ENCODE measurements at places on chromosomes 5 and 9. TPM values are rescaled to one million over a fixed set of nuclear protein-coding genes. Genes with fewer than 3 reads are reported as not detected.

DNA sequence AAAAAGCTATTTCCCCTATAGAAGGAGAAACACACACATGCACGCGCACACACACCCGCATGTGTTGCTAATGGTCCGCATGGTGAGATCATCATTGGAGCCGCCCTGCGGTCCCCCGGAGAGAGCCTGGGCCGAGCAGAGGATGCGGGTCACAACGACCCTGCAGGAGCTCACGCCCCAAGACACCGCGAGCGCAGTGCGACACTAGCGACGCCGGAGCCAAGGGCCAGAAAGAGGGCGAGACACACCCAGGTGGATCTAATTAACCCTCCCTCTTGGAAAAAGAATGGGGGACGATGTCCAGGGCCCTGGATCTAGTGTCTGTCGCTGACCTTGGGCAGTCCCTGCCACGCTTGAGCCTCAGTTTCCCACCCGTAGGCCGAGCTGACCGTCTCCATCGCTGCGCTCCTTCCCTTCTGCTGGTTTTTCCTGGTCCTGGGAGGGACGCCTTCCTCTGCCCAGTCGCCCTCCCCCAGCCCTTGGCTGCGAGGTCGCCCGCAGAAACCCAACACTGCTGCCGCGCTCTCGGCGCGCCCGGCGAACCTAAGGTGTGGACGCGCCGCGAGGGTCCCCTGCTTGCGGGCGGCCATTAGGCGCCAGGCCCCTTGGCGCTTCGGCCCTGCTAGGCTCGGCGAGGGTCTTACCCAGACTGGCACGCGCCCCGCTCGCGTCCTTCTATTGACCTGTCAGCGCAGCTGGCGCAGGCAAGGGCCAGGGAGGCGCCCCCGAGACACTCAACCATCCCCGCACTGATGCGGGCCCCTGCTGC, 47.5 kb upstream of the RNF20 start:
- DNase-seq = peak; percentile 13

DNA sequence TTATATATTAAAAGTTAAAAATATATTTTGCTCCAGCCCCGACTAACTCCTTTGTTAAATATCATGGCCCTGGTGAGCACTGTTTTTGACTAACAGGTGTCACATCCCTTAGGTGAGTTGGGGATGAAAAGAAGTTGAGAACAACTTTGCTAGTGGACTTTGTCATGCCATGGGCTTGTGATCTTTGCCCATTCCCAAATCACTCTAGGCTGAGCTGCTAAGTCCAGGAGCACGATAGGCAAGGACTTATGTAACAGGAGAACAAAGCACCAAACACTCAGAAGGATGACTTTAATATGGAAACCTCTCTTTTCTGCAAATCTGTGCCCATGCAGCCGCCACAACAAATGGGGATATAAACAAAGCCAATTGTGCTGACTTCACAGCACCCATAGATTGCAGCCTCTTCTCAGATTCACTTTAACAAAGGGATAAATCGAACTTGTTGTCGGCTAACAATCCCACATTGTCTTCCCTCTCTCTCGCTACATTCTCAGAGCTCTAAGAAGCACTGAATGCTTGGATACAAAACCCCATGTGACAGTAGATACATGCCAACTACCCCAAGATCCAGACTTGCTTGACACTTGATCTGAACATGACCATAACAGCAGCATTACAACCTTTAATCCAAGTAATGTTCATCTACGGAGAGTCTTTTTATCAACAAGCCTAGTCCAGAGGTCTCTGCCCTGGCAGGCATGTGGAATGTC, 86.8 kb upstream of the CD180 start:
- DNase-seq = no peak

FXN gene
- total RNA-seq = 8.2 TPM

IL5 gene
- total RNA-seq = 7.7 TPM

DNA sequence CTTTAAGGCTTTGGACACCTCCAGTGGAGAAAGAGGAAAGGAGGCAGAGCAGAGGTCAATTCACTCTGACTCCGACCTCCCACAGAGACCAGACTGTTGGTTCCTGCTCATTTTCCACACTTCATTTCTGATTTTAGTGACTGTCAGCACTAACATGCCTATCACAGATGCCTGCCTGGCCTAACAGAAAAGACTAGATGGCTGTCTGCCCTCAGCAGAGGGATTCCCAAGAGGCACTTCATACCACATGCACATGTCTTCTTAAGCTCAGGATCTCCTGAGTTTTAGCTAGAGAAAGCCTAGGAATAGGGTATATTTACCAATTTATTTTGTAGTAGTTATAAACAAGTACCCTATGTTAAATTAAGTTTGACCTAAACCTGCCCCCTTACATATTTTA, 336.0 kb downstream of the ENC1 start:
- no peak for DNase-seq

- no peak for DNase-seq
Measured at GRCh38 chr5:95927927-95928723, 33.5 kb downstream of the ELL2 start.

DNA sequence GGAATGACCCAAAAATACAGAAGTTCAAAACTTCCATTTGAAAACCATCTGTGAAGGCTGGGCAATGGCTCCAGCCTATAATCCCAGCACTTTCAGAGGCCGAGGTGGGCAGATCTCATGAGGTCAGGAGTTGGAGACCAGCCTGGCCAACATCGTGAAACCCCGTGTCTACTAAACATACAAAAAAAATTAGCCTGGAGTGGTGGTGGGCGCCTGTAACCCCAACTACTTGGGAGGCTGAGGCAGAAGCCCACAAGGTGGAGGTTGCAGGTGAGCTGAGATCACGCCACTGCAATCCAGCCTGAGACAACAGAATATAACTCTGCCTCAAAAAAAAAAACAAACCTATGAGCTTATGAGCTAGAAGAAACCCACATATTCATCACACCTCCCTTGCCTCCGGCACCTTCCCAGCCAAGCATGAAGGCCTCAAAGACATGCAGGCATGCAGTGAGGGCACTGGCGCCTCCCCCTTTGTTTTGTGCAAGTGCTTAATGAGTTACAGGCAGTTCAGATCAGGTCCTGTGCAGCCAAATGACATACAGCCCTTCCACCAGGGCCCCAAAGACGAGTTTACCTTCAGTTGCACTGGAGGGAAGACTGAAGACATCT, 9.9 kb downstream of the HNRNPH1 start:
- no peak for DNase-seq

DNA sequence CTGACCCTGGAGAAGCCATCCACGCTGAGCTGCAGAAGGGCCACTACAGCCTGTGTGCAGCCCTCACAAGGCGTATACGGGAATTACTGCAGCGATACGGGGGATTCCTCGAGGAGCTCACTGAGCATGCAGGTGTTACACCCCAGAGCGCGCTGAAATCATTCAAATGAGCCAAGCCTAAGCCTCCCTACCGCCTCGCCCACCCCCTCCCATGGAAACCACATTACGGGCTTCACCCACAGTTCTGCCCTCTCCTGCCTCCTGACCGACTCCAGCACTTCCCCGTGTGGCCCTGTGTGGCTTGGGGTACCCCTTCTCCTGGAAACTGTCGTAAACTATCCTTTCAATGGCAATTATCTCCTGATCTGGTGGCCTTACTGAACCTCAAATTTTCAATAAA, 13.3 kb downstream of the SURF6 start:
- DNase-seq = no peak

DNA sequence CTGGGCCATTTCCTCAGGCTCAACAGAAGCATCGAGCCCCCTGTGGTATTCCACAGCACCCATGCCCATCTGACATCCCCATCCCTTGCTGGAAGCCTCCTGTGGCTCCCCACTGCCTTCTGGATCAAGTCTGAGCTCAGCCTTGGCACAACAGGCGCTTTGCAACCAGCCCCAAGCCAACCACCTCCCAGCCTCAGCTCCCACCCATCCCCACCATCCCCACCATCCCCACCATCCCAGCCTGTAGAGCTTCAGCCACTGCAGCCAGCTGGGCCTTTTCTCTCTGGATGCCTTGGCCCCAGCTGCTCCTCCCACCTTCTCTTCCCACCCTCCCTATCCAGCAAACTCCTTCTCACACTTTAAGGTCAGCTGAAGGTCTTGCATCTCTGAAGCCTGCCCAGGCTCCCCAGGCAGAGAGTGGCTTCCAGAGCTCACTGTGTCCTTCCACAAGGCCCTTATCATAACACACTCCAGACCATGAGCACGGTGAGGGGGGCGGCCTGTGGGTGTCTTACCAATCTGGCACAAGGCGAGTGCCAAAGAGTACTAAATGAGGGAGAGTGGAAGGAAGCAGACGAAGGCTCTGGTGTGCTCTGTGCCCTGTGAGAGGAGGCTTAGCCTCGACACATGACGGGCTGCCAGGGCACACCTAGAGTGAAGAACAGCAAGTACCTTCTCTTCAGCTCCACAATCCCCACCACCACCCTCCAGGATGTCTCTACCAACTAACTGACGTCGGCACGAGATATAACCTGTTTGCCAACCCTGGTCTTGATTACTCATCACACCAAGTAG, 6.5 kb downstream of the HIGD2A start:
- peak; percentile 89 for DNase-seq

MTAP gene
- total RNA-seq = 60.7 TPM

ASPN gene
- total RNA-seq = 132 TPM

PCDHB9 gene
- total RNA-seq = 1.9 TPM

All from umbilical cord (tissue), 2 donors.